ENCODE measurements at places on chromosomes 16 and 17.

DNA sequence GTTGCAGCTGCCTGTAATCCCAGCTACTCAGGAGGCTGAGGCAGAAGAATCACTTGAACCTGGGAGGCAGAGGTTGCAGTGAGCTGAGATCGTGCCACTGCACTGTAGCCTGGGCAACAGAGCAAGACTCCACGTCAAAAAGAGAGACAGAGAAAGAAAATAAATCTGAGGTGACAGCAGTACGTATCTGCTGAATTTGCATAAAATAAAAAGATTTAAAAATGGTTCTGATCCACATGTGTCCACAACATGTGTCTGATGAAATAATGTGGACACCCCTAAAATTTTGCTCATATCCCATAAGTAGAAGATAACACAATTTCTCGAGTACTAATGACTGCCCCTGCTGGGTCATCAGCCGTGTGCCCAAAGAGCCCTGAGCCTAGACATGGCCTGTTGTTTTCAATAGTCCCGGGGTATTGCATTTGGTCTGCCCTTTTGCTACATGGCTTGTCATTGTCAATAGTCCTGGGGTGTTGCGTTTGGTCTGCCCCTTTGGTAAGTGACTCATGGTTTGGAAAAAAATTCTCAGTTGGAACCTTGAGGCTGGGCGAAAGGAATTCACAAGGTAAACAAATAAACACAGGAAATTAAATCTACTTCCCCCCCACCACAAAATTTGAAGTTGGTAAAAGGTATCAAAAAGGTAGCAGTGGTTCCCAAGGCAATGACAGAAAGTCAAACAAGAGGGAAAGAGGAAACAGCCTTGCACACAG, 434.6 kb upstream of the MAF start:
- DNase-seq, result no peak

- no peak for DNase-seq
Measured at GRCh38 chr17:2191785-2192184, 111.8 kb downstream of the SMG6 start.

GRCh38 chr16:1057252-1057932, 15.2 kb upstream of the SSTR5 start:
- peak; percentile 39 for DNase-seq

DNA sequence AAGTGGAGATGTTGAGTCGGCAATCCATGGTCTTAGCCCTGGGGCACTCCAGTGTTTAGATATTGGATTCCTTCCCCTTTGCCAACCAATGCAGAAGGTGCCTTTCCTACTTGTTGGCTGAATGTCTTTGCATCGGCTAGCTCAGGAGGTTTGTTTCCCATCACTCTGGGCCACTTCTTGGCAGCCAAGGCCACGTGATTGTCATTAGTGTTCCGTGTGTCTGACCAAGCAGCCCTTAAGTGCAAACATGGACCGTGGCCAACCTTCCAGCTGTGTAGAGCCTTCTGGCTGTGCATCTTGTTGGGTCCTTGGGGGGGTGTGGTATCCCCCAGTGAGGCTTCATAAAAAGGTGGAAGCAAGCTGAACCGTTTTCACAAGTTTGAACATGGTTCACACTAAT, 66.0 kb downstream of the GNAO1 start:
- no peak for DNase-seq

GRCh38 chr16:2874912-2875362, 8.1 kb upstream of the FLYWCH2 start:
- peak; percentile 54 for DNase-seq

- DNase-seq, result no peak
Measured at GRCh38 chr16:78242239-78242630, 142.8 kb downstream of the WWOX start.

DNA sequence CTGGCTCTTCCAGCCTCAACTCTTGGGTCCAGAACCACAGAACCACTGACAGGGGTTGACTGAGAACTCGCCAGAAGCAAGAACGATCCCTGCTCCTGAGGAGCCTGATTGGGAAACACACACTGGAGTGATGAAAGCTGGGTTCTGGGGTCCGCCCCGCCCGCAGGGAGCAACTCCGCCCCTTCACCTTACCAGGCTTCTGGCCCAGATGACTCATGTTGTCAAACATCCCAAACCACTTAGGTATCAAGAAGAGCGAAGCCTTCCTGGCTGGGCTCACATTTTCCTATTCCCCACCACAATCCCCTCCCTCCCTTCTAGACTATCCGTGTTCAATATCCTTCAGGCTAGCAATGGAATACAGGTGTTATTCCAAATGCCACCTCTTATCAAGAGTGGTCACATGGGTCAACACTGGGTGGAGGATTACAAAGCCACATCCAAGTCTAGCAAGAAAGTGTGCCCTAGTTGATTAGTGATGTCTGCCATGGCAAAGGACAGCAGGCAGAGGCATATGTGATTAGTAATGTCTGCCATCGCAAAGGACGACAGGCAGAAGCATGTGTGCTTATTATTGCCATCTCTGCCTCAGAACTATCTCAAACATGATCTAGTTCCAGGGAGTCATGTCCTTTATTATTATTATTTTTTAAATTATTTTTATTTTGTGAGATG, 70.5 kb downstream of the TIMM22 start:
- DNase-seq, result no peak

- DNase-seq, result no peak
Measured at GRCh38 chr17:82239926-82240505, 11.2 kb downstream of the SLC16A3 start.

GRCh38 chr17:49277638-49278037, 47.1 kb upstream of the PHOSPHO1 start:
- no peak for DNase-seq

DNA sequence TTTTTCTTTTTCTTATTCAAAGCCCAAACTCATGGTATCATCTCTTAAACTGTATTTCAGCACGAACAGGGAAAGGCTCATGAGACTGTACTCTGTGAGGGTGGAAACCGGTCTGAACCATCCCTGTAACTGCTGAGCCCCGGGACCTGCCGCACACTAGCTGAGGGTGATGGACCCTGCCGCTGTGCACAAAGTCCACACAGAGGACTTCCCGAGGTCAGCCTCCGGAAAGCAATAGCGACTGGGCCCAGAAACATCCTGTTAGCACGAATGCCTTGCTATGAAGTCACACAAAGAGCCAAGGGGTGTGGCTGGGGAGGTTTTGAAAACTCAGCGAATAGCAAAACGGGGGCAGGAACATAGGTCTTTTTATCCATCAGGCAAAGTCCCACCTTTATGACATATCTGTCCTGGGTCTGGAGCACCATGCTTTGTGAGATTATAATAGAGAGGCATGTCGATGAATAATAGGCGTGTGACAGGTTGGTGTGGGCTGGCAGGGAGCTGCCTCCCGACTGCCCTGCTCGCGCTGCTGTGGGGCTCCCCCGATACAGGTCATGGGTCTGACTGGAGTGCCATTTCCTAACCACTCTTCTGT, 33.4 kb downstream of the CDK5R1 start:
- DNase-seq, result peak; percentile 37

GRCh38 chr16:83622010-83622409, 185.8 kb upstream of the HSBP1 start:
- DNase-seq, result no peak

- DNase-seq, result no peak
Measured at GRCh38 chr17:74663561-74663960, 40.0 kb upstream of the CD300E start.

- DNase-seq, result no peak
Measured at GRCh38 chr17:55652114-55652823, 70.4 kb downstream of the TMEM100 start.

DNA sequence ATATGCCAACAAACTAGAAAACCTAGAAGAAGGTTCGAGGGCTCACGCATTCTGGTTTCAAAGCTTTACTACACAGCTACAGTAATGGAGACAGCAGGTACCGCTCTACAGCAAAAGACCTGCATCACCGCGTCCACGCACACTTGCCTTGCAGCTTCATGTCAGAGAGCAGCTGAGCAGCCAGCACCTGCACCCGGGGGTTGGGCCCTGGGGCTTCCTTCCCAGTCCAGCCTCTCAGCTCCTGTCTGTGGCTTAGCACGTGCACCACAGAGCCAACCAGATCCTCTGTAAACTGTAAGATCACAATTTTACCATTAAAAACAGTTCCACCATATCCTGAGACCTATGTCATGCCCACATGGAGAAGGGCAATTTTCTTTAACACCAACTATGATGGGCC, 15.3 kb downstream of the MEAK7 start:
- no peak for DNase-seq

DNA sequence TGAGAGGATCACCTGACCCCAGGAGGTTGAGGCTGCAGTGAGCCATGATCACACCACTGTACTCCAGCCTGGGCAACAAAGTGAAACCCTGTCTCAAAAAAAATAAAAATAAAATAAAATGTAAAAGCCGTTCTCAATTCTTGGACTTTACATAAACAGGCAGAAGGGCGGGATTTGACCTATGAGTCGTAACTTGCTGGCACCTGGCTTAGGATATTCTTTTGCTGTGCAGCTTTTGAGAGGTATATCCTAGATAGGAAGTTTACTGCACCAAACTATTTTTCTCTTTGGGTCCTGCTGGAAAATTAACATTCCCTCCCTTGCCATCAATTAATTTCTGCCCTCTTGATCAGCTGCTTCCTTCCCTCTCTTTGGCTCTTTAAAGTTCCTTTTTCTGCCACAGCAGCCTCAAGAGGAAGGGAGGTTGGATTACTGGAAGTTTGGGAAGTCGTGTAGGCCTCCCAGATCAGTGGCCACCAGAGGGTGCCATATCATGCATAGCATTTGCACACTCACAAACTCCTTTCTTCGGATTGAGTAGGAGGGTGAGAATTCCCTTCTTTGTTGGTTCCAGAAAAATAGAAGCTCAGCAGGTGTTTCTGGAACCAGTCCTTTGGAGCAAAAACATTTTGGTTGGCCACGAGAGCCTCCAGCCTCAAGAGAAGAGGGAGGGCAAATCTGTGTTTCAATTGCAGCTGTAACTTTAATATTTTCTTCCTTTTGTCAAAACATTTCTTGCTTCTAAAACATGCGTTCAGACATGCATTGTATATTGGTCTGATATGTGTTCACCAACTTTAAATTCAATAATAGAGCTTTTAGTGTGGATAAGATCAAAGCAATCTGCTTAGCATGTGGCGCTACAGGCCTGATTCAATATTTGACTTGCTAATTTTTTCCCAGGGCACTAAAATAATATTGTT, 147.3 kb downstream of the CCDC182 start:
- DNase-seq, result no peak

GRCh38 chr17:32266051-32266388, 388 bp downstream of the RHBDL3 start:
- no peak for DNase-seq

GRCh38 chr17:79619636-79620206, 8.9 kb upstream of the RBFOX3 start:
- DNase-seq, result no peak

DNA sequence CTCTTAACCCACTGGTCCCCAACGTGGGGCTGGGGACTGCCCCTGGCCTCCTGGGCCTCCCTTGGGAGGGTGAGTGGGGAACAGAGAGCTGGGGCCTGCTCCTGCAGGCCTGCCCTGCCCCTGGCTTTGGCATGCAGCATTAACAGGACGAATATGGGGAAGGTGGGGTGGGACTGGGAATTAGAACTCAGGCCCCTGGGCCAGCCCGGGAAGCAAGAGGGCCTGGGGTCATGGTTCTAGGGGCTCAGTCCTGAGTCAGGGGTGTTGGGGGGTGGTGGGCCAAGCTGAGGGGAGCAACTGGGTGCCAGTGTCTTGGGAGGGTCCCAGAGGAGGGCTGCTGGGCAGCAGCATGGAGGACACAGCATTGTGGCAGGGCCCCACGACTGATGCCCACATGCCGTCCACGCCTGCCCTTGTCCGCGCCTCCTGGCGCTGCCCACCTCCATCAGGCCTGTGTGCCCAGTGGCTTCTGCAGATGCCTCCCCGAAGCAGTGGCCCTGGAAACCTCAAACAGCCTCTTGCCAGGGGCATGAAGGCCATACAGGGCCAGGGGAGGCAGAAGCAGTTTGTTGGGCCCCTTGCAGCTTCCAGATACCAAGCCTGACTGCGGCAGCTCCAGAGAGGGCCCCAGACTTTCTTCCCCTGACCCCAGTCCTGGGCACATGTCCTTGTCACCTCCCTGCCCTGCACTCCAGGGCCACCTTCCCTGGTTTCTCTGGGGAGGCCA, 4.8 kb downstream of the MAP2K3 start:
- no peak for DNase-seq

DNA sequence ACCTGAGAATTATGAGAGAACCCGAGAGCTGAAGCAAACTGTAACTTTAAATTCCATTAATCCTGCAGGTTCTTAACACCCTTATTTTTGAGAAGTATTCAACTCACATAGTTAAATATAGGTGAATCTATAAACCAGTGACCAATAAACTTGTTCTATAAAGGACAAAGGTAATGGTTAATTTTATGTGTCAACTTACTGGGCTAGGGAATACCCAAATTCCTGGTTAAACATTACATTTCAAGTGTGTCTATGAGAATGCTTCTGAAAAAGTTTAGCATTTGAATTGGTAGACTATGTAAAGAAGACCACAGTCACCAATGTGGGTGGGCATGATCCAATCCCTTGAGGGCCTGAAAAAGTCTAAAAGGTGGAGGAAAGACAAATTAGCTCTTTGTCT, 99.1 kb downstream of the KCNJ2 start:
- no peak for DNase-seq

- no peak for DNase-seq
Measured at GRCh38 chr17:69031839-69032238, 28.9 kb downstream of the ABCA9 start.

GRCh38 chr17:35161281-35161761, 13.7 kb downstream of the UNC45B start:
- peak; percentile 60 for DNase-seq

GRCh38 chr17:45575126-45575885, 84.8 kb upstream of the PLEKHM1 start:
- DNase-seq, result no peak

GRCh38 chr17:45190503-45191255, 29.0 kb downstream of the HEXIM2 start:
- no peak for DNase-seq

- DNase-seq, result no peak
Measured at GRCh38 chr16:20259541-20259940, 67.8 kb downstream of the GP2 start.

DNA sequence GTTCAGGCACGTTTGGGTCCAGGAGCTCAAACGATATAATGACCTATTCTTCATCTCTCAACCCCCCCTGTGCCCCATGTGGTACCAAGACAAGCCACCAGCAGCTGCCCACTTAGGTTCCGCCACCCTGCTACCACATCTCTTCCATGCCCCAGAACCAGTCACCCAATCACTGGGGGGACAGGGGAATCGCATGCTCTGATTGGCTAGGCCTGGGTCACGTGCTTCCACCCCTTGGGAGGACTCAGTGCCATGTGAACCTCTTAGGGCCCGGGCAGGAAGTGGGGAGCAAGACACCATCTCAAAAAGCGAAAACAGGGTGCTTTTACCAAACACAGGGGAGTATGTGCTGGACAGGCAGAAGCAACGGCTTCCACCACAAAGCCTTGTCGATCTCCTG, 91.3 kb downstream of the KATNIP start:
- DNase-seq, result no peak

Measured in central memory CD4-positive, alpha-beta T cell (primary cell).